T follicular helper cell (primary cell): ENCODE measurements at places on chromosomes 2 and 18.

DNA sequence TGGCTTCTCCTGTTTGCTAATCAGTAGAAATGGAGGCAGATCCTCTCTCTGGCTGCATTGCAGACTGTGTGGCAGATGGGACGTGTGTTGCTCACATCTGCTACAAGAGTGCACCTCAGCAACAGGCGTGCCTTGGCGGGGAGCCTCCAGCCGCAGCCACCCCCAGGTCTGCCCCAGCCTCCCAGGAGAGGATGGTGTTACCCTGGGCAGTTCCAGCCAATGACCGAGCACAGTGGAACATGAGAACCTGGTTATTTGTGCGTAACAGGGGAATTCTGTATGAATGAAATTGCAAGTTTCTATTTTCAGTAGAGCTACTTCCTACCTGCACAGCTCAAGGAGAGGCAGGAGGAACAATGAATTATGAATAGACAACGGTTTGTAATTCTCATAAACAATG is 130.6 kb upstream of the CBLN2 start:
- DNase-seq: no peak

DNA sequence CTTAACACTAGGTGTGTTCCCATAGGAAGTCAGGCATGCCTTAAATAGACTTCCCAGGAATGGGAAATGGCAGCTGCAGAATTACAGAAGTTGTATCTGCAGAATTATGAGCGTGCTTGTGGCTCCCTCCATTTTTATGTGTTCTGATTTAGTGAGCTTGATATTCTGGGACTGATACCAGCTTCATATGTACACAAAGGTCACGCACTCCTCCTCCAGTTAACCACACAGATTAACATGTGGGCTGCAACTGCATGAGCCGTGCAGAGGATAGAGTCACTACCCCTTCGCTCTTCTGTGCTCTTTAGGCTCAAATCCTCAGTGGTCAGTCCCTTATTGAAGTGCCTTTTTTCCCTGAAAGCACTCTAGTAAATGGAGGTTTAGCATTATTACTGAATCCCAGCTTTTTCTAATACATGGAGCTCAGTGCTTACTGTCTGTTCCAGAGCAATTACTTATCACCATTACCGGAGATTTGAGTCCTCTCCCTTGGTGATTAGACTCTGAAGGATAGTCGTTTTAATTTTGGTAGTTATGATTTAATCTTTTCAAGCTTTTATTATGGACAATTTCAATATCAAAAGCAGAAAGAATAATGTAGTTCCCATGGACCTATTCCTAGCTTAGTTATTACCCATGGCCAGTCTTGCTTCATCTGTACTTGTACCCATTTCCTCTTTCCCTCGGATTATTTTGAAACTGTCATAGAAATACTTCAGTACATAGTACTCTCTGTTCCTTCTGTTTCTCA is 238.3 kb downstream of the PRKCE start:
- no peak for DNase-seq

GRCh38 chr2:73291093-73291460 is 2.3 kb downstream of the EGR4 start:
- DNase-seq: peak; percentile 25

- no peak for DNase-seq
Observed at GRCh38 chr18:8375249-8375648, 234.0 kb upstream of the RAB12 start.

- DNase-seq: no peak
Observed at GRCh38 chr2:188623995-188624643, 332.4 kb downstream of the GULP1 start.

DNA sequence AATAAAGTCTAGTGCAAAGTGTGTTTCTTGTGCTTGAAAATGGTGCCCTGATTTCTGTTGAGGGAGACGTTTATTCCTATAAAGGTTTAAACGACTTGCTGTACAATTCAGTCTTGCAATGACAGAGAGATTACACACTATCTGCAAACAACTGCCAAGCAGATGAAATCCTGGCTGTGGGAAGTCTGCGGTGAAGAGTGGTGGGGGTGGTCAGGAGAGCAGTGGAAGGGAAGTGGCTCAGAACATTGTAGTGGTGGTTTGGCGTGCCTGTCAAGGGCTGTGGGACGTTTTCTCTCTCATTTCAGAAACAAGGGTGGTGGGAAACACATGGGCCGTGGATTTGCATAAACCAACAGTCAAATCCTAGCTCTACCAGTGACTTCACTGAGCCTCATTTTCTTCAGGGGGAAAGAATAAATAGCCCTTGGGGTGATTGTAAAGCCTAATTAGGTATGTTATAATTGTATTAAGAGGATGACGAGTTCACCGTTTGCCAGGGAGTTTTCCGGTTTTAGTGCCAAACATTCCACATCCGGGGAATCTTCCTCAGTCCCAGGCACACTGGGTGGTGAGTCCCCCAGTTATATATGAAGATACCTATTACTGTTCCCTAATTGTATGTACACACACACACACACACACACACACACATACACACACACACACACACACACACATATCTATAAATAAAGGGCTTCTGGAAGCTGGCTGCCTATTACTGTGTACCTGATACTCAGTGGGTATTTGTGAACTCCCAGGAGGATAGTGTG is 115.0 kb downstream of the SPTBN1 start:
- DNase-seq: peak; percentile 61

DNA sequence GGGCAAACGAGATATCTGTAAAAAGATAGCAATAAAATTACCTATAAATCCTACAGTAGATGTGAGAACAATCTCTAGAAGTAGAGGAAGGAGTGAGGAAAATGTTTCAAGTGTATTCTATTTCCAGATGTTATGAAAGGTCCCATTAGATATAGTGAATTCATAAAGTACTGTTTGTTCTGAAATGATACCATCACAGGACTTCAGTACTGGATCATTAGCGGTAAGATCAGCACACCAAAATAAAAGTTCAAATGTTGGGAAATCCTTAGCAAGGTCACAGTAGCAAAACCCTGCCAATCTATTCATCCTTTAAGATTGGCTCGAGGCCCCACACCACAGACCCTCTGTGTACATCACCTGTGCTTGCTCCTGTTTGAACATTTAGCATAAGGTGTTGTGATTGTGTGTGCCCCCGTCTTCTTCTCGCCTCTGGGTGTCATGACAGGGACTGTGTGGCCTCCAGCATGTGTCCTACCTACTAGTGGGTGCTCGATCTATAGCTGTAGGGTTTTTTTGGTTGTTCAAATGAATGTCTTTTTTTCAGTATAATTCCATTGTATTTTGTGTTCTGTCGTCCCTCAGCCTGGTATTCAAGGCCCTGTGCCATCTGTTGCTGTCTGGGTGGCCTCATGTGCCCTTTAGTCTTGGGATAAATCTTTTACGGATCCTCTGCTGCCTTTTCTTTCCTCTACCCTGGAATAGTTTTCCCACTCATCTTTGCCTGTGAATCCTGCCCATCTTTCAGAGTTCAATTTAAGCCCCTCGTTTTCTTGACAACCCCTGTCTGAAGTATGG is 9.1 kb downstream of the MFSD6 start:
- no peak for DNase-seq

- DNase-seq: no peak
Observed at GRCh38 chr18:45423659-45424058, 191.6 kb upstream of the SLC14A2 start.

GRCh38 chr18:23369266-23369665 is 83.8 kb upstream of the RIOK3 start:
- no peak for DNase-seq

DNA sequence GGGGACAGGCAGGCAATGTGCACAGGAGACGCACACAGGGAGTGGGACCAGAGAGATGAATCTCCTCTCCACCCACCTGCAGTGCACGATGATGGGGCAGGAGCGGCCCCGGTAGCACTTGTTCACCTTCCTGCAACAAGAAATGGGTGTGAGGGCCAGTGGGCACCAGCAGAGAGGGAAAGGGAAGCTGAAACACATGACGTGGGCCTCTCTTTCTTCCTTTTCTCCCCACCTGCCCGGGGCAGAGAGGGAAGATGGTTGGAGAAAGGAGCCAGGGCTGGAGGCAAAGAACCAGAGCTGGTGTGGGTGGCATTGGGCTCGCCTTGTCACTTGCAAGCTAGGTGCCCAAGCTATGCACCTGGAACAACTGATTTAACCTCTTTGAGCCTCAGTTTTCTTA is 12.2 kb downstream of the DNAJB2 start:
- DNase-seq: no peak

DNA sequence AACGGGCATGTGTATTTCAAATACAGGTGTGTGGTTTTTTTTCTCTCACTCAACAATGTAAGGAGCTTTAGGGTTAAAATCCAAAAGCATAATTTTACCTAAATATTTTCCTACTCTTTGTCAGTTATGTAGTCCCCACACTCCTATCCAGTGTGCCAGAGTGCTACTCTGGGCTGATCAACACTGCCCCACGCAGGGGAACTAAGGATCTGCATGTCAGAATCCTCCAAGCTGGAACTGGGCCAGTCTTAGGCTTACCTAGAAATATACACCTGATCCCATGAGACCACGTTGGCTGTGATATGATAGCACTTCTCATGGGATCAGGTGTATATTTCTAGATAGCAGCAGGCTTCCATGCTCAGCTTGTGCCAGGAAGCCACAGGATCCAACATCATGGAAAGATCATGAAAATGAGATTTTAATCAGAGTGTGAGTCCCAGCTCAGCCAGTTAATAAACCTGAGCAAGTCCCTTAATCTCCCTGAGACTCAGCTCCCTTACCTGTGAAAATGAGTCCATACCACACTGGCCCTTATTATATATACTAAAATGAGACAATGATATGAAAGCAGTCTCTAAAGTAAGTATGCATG is 29.7 kb downstream of the CCDC141 start:
- DNase-seq: no peak

- DNase-seq: no peak
Observed at GRCh38 chr2:183592271-183592670, 468.0 kb downstream of the NUP35 start.

DNA sequence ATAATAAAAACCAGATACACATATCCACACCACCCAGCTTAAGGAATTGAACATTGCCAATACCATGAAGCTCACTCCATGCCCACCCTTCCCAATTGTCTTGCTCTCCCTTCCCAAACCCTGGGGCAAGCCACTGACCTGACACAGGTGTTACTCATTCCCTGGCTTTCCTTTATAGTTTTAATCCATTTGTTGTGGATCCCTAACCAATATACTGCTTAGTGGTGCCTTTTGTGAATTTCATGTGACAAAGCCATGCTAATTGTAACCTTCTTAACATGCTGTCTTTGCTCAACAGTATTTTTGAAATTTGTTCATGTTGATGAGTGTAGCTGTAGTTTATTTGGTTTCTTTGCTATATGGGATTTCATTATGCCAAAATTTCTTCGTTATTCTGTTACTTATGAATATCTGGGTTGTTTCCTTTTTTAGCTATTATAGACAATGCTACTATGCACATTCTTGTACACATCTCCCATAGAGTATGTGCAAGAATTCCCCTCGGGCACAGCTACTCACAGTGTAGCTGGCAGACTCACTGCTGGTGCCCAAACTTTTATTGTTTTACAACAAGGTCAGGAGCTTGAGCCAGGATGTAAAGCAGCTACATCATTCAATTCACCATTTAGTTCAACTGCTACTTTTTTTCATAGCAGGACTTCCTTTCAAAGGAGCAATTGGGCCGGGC is 90.8 kb upstream of the ATL2 start:
- no peak for DNase-seq

DNA sequence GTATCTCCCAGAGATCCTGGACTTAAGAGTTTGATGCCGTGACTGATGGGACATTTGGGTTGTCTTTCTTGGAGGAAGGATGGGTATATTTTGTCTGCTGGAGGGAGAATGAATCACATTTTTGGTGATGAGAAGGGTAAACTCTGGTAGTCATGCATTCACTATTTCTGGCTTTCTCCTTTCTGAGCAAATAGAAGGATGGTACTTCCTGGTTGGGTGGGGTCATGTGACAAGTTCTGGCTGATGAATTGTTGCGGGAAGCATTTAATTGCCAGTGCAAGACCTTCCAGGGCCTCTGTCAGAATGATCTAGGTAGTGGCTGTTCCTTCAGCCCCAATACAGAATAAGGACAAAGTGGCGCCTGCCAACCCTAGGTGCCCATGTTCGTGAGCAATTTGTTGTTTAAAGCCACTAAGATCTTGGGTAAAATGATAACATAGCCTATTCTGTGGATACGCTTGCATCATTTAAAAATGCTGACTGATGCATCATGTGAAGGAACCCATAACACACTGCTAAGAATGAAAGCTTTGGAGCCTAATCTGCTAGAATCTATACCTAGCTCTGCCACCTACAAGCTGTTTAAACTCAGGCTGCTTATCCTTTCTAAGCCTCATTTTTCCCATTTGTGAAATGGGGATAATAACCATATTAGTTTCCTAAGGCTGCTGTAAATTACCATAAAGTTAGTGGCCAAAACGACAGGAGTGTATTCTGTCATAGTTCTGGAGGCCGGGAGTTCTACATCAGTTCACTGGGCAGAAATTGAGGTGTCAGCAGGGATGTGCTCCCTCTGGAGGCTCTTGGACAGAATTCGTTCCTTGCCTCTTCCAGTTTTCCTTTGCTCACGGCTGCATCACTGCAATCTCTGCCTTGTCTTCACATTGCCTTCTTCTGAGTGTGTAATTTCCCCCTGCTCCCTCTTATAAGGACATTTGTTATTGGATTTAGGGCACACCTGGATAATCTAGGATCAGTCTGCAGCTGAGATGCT is 281.3 kb downstream of the AGPS start:
- DNase-seq: no peak

- no peak for DNase-seq
Observed at GRCh38 chr2:48341551-48342133, 188.3 kb upstream of the STON1 start.

GRCh38 chr2:107582487-107582886 is 244.2 kb upstream of the RGPD4 start:
- DNase-seq: no peak

DNA sequence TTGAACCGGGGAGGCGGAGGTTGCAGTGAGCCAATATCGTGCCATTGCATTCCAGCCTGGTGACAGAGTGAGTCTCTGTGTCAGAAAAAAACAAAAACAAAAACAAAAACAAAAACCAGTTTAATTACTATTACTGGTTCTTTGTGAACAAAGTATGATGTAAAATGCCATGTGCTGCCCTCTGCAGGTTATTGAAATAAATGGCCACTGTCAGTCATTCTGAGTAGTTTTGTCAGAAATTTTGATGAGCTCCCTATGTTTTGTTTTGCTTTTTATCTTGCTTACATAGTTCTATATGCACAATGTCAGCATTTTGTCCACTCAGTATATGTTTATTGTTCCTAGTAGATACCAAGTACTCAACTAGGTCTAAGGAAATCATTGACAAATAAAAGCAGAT is 423.6 kb upstream of the CHST9 start:
- DNase-seq: no peak

DNA sequence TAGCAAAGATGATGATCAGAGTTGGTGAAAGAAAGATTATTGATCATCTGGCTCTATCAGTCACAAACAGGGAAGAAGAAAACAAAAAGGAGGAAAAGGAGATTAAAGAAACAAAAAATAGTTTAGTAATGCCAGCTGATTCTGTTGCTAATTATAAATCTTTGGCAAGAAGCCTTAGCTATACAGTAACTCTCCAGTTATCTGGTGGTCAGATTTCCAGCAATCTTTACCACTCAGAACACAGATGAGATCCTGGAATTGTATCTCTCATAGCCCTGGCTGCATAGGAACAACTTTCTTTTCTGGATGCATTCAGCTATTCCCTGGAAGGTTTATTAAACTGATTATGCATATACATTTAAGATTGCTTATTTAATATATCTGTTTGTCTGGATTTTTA is 256.8 kb upstream of the ZEB2 start:
- no peak for DNase-seq
